Left forelimb (tissue), 1 donor: ENCODE measurements at places on chromosomes 6 and 20.

GRCh38 chr6:111824608-111825337 is 48.5 kb downstream of the FYN start:
- DNase-seq, result no peak

- DNase-seq, result no peak
These were observed 116.6 kb upstream of the RNF24 start for GRCh38 chr20:4131911-4132310.

GRCh38 chr6:162845972-162846371 is 118.2 kb downstream of the PACRG start:
- DNase-seq, result no peak

DNA sequence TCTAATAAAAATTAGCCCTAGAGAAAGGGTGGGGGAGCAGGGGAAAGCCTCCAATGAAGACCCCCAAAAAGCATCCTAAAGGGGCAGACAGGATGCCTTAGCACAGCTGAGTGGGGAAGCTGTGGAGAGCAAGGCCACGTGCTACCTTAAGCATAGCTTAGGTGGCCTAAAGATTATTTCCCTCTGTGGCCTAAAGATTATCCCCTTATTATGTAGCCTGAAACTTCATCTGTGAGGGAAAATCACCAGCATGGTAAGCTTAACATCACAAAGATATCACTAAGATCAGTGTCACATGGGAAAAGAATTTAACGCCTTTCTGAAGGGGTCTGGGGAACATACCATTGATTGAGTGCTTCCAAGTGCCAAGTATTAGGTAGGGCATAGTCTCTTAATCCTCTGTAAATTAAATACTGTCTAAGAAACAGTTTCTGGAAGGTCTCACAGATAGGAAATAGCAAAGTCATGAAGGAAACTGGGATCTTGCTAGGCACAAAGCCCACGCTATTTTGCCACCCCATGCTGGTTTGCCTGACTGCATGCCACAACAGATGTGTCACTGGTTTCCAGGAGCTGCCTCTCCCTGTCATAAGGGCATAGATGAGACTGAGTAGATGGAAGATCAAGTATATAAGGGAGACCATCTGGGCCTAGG is 170.0 kb downstream of the HACE1 start:
- no peak for DNase-seq

GRCh38 chr20:52817511-52817910 is 154.6 kb upstream of the TSHZ2 start:
- no peak for DNase-seq

- DNase-seq, result no peak
These were observed 23.3 kb downstream of the MAP7 start for GRCh38 chr6:136526937-136527336.

DNA sequence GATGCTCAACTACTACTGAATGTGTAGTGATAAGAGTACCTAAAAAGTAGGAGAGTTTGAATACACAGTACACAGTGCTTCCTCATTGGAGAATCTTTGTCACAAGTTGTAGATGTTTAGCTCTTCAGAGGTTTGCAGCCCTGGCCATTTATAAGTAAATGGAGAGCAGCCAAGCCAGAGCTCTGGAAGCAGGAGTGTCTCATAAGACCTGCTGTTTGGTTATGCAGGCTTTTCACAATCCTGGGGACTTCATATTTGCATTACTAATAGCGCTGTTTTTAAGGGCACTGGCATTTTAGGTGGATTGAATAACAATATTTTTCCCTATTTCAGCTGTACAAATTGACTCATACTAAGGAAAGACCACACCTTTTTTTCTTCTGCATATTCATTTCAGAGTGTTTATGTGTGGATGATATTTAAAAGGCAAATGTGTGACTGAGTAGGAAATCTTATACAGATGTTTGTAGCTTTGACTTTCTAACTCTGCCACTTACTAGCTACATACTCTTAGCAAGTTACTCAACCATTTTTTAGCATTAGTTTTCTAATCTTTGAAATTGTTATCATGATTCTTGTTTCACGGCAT is 730.5 kb upstream of the MAP3K7 start:
- DNase-seq, result no peak

DNA sequence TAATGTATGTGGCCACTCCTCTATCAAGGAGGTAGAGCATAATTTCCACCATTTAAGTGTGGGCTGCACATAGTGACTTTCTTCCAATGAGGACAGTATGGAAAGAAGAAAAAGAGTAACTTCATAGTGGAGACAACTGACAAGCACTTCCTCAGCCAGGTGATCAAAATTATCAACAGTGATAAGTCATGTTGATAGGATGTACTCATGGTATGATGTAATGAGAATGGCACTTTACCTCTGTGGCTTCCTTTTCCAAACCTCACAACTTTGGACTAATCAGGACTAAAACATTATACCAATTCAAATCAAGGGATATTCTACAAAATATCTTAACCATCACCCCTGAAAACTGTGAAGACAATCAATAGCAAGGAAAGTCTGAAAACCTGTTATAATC is 302.3 kb upstream of the CITED2 start:
- no peak for DNase-seq

DNA sequence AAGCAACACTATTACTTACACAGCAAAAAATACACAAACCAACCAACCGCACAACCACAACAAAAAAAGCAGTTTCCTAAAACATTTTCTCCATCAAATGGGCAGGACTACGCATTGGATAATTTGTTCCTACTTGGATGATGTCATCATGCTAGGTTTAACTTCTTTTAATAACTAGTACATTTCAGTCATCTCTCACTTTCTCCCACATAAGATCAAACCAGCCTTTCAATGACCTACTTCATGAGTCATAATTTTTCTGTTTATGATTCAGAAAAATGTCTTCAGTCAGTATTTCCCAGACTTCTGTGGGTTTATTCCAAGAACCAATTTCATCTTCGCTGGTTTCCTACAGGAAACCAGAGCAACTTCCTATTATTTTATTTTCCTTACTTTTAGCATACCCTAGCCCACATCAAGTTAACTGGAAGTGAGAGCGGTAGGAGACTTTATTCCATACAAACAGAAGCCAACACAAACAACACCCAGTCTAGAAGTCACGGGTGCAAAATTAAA is 134.2 kb downstream of the GMDS start:
- DNase-seq, result no peak

DNA sequence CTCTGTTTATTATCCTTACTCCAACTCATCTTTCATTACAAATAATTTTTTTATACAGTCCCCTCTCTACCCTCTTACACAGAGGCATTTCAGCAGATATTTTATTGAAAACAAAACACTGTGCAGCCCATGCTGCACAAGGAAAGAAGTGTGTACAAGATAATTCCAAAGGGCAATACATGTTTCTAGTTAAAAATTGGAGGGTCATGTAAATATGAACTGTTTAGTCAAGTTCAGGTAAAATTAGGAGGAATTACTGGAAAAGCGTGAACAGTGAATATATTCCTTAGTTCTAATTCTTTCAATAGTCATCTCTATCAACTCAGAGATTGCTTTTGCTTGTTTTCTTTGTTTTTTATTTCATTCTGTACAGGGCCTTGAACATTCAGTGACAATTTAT is 27.9 kb upstream of the TSPYL1 start:
- DNase-seq, result no peak
